ENCODE measurements at places on chromosomes 6 and 20. TPM values are rescaled to one million over a fixed set of nuclear protein-coding genes. Genes with fewer than 3 reads are reported as not detected.

- no peak for DNase-seq
- H3K4me1 ChIP-seq = no peaks in the 10 kb centered on the region
- no peak overlapping the region for H3K4me3 ChIP-seq
Measured at GRCh38 chr6:96299525-96299924, 222.1 kb upstream of the UFL1 start.

GRCh38 chr6:152472325-152472724 is 164.8 kb downstream of the SYNE1 start:
- DNase-seq = no peak
- H3K4me3 ChIP-seq = no peak overlapping the region
- H3K27me3 ChIP-seq = no peaks in the 10 kb centered on the region
- no peaks in the 10 kb centered on the region for H3K4me1 ChIP-seq
- no peaks in the 10 kb centered on the region for H3K36me3 ChIP-seq

GRCh38 chr6:113306552-113307145 is 550.5 kb upstream of the MARCKS start:
- no peaks in the 10 kb centered on the region for H3K36me3 ChIP-seq
- H3K27me3 ChIP-seq = no peaks in the 10 kb centered on the region
- no peak overlapping the region for H3K4me3 ChIP-seq
- DNase-seq = peak; percentile 68
- no peaks in the 10 kb centered on the region for H3K4me1 ChIP-seq
- no peak overlapping the region for H3K27ac ChIP-seq

- H3K36me3 ChIP-seq = no peaks in the 10 kb centered on the region
- H3K4me3 ChIP-seq = no peak overlapping the region
- no peaks in the 10 kb centered on the region for H3K4me1 ChIP-seq
- H3K27me3 ChIP-seq = no peaks in the 10 kb centered on the region
Measured at GRCh38 chr20:12970372-12970821, 38.4 kb upstream of the SPTLC3 start.

DNA sequence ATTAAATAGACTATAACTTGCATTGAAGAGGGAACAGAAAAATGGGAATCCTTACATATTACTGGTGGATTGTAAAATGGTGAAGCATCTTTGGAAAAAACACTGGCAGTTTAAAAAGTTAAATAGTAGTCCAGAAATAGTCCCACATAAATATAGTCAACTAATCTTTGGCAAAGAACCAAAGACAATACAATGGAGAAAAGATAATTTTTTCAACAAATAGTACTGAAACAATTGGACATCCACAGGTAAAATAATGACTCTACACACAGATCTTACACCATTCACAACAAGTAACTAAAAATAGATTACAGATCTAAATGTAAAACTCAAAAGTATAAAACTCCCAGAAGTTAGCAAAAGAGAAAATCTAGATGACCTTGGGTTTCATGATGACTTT is 259.1 kb upstream of the CEP162 start:
- H3K27ac ChIP-seq = no peak overlapping the region
- H3K4me1 ChIP-seq = no peaks in the 10 kb centered on the region
- no peaks in the 10 kb centered on the region for H3K27me3 ChIP-seq
- H3K36me3 ChIP-seq = no peaks in the 10 kb centered on the region
- no peak overlapping the region for H3K4me3 ChIP-seq

DNA sequence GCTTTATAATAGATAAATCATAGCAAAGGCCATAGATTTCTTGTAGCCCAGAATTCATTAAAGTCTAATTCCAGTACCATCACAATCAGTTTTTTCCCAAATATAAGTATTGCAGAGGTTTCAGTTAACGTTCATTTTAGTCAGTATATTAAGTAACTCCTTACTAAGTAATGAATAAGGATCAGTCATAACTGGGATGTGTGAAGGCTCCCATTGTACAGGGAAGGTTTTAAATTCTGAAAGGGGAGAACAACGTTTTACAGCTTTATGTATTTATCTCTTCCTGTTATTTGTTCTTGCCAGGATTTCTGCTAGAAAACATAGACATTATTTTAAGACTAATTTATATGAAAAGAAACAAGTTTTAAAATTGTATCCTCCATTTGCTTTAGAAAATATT is 215.5 kb upstream of the LAMP5 start:
- H3K4me1 ChIP-seq = peaks cover 4% of the 10 kb centered on the region
- H3K27me3 ChIP-seq = no peaks in the 10 kb centered on the region
- DNase-seq = no peak
- no peak overlapping the region for H3K27ac ChIP-seq
- no peaks in the 10 kb centered on the region for H3K36me3 ChIP-seq
- no peak overlapping the region for H3K4me3 ChIP-seq

DNA sequence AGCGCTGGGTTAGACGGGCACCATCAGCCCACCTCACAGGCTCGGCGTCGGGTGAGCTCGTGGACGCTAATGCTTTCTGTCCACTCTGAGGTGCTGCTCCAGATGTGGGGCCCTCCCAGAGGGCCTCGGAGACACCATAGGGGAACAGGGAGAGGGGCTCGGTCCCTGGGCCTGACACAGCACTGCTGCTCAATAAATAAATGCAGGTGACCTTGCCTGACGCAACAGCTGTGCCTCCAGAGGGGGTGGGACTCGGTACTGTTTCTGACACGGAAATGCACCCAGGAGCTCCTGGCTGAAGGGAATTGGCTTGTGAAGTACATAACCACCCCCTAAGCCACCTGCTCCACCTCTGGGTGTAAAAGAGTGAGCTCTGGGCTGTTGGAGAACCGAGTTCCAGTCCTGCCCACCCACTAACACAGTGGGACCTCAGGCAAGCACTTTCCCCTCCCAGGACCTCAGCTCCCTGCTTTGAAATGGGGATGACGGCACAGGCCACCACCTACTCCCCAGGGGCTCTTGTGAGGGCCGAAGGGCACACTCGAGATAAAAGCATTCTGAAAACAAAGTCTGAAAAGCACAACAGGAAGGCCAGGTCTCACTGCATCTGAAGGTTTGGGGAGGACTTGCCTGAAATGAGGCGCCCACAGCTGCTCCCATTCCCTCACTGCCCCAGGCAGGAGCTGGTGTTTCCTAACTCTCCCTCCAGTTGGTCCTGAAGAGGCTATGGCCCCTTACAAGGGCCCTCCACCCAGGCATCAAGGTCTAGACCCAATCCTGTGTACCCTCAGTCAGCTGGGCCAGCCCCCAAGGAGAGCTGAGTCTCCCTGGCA is 6.7 kb downstream of the KCNK15 start:
- DNase-seq = no peak
- H3K4me3 ChIP-seq = no peak overlapping the region
- H3K27me3 ChIP-seq = peaks cover 9% of the 10 kb centered on the region

GRCh38 chr20:14335052-14335451 is 2.4 kb downstream of the FLRT3 start:
- no peaks in the 10 kb centered on the region for H3K27me3 ChIP-seq
- peak overlapping the region; percentile 48 for H3K4me3 ChIP-seq
- H3K27ac ChIP-seq = peak overlapping the region; percentile 32

DNA sequence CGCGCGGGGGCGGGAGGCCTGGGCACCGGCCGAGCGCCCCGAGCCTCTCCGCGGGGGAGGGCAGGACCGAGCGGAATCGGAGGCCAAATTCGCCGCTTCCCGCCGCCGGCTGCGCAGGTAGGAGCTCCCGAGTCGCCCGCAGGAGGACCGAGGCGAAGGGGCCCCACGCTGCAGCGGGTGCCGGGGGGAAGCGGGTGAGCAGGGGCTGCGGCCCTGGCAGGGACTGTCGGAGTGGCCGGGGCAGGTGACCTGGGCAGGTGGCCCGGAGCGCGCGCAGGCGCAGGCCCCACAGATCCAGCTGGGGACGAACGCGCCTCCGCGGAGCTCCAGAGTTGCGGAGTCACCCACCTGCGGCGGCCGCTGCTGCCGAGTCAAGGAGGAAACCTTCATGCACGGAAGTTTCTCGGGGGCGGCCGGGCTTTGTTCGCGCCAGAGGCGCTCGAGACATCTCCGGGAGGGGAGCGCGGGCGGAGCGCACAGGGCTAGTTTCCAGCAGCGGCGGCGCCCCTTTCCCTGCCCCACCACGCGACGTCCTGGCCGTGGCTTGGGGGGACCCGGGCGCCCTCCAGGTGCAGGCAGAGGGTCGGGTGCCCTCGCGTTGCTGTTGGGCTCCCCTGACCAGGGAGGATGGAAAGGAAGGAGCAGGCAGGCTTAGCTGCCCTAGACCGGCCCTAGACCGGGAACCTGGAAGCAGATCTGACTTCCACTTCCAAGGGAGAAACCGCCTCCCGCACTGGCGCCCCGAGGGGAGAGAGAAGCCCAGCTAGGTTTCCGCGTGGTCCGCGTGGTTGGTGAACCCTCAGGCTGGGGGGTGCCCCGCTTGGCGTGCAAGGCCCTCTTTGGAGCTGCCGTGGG is 590 bp downstream of the SLCO4A1 start:
- peaks cover 36% of the 10 kb centered on the region for H3K27me3 ChIP-seq
- no peak for DNase-seq
- peak overlapping the region; percentile 59 for H3K4me3 ChIP-seq
- peaks cover 12% of the 10 kb centered on the region for H3K4me1 ChIP-seq
- H3K36me3 ChIP-seq = no peaks in the 10 kb centered on the region
- peak overlapping the region; percentile 45 for H3K27ac ChIP-seq

DNA sequence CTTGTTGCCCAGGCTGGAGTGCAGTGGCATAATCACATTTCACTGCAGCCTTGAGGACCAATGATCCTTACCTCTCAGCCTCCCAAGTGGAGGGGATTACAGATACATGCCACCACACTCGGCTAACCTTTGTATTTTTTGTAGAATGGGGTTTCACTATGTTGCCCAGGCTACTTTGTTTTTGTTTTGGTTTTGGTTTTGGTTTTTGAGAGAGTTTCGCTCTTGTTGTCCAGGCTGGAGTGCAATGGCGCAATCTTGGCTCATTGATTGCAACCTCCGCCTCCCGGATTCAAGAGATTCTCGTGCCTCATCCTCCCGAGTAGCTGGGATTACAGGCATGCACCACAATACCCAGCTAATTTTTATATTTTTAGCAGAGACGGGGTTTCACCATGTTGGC is 105.5 kb downstream of the BMP7 start:
- DNase-seq = no peak
- H3K4me1 ChIP-seq = no peaks in the 10 kb centered on the region
- no peaks in the 10 kb centered on the region for H3K36me3 ChIP-seq
- no peak overlapping the region for H3K27ac ChIP-seq

DNA sequence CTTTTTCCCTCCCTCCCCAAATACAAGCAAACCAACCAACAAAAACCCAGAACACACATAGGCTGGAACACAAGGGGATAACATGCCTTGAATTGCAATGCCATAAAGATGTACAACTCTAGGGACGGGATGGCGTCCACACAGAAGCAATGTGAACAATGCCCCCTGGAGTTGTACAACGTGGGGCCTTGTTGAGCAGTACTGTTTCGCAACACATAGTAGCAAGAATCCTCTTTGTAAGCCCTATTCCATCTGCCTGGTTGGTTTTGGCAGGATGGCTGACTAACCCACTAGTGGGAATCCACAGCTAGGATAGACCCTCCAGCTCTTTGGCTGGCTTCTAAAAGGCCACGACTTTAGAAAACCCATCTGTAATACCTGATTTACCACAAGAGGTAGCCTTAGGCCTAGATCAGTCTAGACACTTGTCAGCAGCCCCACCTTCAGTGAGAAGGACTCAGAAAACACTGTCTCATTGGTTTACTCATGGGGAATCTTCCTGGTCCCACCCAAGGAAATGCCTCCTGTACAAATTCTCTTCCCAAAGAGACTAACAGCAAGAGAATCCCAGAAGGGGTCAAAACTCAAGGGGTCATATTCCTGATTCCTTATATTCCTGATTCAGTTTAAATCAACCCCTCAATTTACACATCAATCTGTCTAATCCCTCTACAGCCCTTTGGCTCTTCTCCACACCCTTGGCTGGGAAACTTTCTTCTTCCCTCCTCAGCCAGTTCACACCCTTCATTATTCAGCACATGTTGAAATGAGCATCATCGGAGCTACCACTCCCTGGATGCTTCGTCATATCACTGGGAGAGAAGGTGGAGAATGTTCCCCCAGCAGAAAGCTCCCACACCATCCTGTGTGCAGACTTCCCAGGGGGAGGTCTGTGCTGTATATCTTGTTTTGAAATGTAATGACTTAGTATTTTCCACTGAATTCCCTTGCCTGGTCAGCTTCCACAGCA is 622.4 kb upstream of the FLRT3 start:
- no peaks in the 10 kb centered on the region for H3K27me3 ChIP-seq
- no peaks in the 10 kb centered on the region for H3K36me3 ChIP-seq
- no peaks in the 10 kb centered on the region for H3K4me1 ChIP-seq
- no peak overlapping the region for H3K4me3 ChIP-seq
- DNase-seq = no peak

GRCh38 chr20:58755062-58755697 is 62.6 kb downstream of the NPEPL1 start:
- no peak overlapping the region for H3K27ac ChIP-seq
- no peak for DNase-seq
- no peaks in the 10 kb centered on the region for H3K36me3 ChIP-seq
- H3K4me3 ChIP-seq = no peak overlapping the region

- H3K4me3 ChIP-seq = peak overlapping the region; percentile 14
- peak overlapping the region; percentile 75 for H3K27ac ChIP-seq
- H3K4me1 ChIP-seq = peaks cover 31% of the 10 kb centered on the region
- peak; percentile 90 for DNase-seq
Measured at GRCh38 chr20:50267041-50267865, 76.6 kb downstream of the CEBPB start.

The PRL gene
- not detected for total RNA-seq

The SERPINB1 gene
- 101 TPM for total RNA-seq

The PKIB gene
- 2.1 TPM for total RNA-seq

The ZNF165 gene
- 2.3 TPM for total RNA-seq

The TMEM200A gene
- 5.9 TPM for total RNA-seq

The TMEM74B gene
- total RNA-seq = 6.1 TPM

The KIF25 gene
- total RNA-seq = 0.96 TPM

The DEFB124 gene
- total RNA-seq = not detected

The SFTA2 gene
- 369 TPM for total RNA-seq

The MICB gene
- 8.2 TPM for total RNA-seq

The BMP6 gene
- total RNA-seq = 6.6 TPM

The CLDN20 gene
- total RNA-seq = not detected
